GM12878 (cell line): ENCODE measurements at places on chromosomes 1 and 21. TPM values are rescaled to one million over a fixed set of nuclear protein-coding genes. Genes with fewer than 3 reads are reported as not detected.

KCNH1 gene
- total RNA-seq = not detected in 2 replicates

NR5A2 gene
- total RNA-seq = 0.21 and 0.26 TPM in 2 replicates

MYBPH gene
- total RNA-seq = not detected in 2 replicates

TRIM58 gene
- total RNA-seq = not detected in 2 replicates

PGLYRP4 gene
- total RNA-seq = 0.44 and 0.74 TPM in 2 replicates

MAST2 gene
- total RNA-seq = 25.1 and 28.7 TPM in 2 replicates

KRTAP19-3 gene
- total RNA-seq = not detected in 2 replicates

PADI2 gene
- total RNA-seq = 0.18 and 0.21 TPM in 2 replicates

TEX38 gene
- not detected in 2 replicates for total RNA-seq

TMEM53 gene
- 13.2 and 13.8 TPM in 2 replicates for total RNA-seq

CDC7 gene
- 23.0 and 24.5 TPM in 2 replicates for total RNA-seq
